ENCODE measurements at places on chromosomes 2 and 18.
A peak's percentile ranks its signal among the peaks of the same experiment; 100 is the strongest.

DNA sequence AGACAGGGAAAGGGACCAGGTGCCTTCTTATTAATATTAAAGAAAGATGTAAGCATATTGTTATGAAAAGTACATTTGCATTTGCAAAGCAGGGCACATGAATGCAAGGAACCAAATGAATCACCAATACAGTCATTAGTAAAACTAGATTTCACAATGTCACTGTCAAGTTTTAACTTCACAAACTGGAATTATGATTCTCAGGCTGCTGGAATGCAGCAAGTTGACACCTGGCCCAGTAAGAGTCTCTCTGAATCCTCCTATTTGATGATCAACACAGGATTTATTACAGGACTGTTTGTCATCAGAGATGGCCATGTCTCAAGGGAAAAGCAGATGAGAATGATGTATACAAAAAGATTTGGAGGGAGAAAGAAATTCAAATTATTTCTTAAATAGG lies 72.9 kb upstream of the STK39 start:
- DNase-seq: peak; percentile 43

GRCh38 chr2:136327162-136327852 lies 209.4 kb upstream of the CXCR4 start:
- no peak for DNase-seq

GRCh38 chr18:8462651-8463185 lies 146.5 kb upstream of the RAB12 start:
- no peak for DNase-seq

DNA sequence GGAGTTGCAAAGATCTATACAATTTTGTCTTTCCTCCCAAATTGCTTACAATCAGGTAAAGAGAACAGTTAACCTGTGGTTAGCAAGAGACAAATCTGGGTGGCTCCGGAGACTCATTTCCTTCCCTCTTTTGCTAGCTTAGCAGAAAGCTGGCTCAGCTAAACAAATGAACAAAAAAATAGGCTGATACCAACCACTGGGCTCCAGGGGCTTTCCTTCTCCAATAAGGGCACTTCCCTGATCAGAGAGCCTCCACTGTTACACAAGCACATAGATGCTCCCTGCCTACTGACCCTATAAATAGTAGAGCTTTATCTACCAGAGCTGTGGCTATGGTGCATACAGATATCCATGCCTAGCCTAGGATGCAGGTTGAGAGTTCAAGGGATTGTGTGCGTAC lies 90.1 kb upstream of the ARL5A start:
- DNase-seq: no peak

GRCh38 chr18:58402247-58402646 lies 226.6 kb downstream of the ALPK2 start:
- DNase-seq: no peak

- no peak for DNase-seq
Observed at GRCh38 chr2:123717636-123718334, 307.3 kb upstream of the CNTNAP5 start.
